ENCODE measurements at places on chromosomes 16 and 17.

DNA sequence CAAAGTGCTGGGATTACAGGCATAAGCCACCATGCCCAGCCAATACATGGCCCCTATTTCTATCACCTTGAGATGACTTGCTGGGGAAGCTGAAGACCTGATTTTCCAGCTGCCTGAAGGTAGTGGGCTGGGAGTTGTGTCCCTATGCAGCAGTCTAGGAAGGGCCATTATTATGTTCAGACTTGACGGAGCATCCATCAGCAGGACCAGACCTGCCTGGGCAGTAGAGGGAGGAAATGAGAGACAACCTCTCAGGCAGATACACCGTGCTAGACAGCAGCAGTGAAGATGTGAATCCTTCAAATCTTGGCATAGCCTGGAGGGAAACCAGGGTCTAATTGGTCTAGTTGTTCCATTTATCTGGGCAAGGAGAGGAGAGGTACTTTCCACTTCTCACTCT, 35.6 kb upstream of the PHOSPHO1 start:
- DNase-seq = no peak

GRCh38 chr16:12245088-12245920, 268.8 kb downstream of the SNX29 start:
- no peak for DNase-seq

- DNase-seq = no peak
These were observed 3.2 kb downstream of the PITPNA start for GRCh38 chr17:1559047-1560043.

- DNase-seq = no peak
These were observed 3.4 kb upstream of the SSTR5 start for GRCh38 chr16:1069154-1069553.

GRCh38 chr17:47687748-47688147, 6.2 kb upstream of the TBKBP1 start:
- no peak for DNase-seq

GRCh38 chr17:73495641-73496040, 148.6 kb downstream of the SDK2 start:
- no peak for DNase-seq

- DNase-seq = no peak
These were observed 406.3 kb downstream of the WWOX start for GRCh38 chr16:78505544-78506366.

- no peak for DNase-seq
These were observed 86.2 kb downstream of the CMIP start for GRCh38 chr16:81530814-81531213.

- DNase-seq = peak; percentile 38
These were observed at the start of gene ABCC3 for GRCh38 chr17:50634224-50634914. ABCC3 (plus strand) TSS chr17:50634881; CDS start chr17:50634937, 56 bp downstream.

DNA sequence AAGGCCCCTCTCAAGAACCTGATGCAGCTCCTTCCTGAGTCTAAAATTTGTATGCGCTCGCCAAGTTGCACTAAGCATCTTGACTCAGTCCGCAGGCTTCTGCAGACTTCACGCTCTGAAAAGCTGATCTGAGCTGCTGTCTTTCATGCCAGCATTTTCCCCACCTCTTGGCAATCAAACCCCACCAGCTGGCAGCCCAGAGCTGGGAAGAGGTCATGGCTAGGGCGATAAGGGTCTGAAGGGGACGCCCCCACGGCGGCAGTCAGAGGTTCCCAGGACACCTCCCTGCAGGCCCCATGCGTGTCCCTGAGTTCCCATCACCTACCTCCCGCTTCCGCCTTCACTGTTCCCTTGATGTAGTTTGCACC, 5.1 kb upstream of the UNC13D start:
- DNase-seq = no peak

- no peak for DNase-seq
These were observed 39.2 kb upstream of the CPNE2 start for GRCh38 chr16:57053206-57053605.

DNA sequence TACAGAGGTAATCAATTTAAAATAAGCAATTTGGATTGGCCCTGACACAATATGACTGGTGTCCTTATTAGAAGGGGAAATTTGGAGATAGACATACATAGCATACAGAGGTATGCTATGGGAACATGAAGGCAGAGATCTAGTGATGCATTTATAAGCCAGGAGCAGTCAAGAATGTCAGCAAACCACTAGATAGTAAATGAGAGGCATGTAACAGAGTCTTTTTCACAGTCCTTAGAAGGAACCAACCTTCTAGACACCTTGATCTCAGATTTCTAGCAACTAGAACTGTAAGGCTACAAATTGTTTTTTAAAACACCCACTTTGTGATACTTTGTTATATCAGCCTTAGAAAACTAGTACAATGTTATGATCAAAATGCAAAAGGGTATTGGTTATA, 54.3 kb upstream of the CA10 start:
- DNase-seq = no peak

DNA sequence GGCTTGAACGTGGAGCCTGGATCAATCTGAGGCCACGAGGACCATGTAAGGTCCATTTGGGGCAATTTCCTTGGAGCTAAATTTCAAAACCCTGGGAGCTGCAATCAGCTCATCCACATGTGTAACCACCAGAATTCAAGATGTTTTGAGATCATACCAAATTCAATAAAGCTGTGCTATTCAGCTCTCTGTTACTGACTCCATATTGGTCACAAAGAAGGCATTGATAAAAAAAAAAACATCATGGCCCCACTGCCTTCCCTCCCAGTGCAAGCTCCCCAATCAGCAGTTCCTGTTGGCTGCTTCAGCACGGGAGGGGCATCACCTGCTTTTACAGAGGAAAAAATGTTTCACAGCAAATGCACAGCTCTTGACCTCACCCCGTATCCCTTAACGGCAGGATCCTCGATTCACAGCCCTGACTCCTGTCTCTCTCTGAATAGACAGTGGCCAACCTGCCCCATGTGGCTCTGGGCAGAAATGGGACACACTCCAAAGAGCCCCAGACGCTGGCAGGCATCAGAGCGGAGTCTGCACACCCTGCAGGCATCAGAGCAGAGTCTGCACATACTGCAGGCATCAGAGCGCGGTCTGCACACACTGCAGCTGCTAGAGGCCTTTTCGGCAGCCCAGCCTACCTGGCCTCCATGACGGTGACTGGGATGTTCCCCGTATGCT, 37.1 kb downstream of the FANCA start:
- no peak for DNase-seq

- DNase-seq = no peak
These were observed 1.2 kb upstream of the SEPTIN1 start for GRCh38 chr16:30383521-30383920.

GRCh38 chr17:70080541-70081347, 5.7 kb downstream of the KCNJ16 start:
- DNase-seq = peak; percentile 49

DNA sequence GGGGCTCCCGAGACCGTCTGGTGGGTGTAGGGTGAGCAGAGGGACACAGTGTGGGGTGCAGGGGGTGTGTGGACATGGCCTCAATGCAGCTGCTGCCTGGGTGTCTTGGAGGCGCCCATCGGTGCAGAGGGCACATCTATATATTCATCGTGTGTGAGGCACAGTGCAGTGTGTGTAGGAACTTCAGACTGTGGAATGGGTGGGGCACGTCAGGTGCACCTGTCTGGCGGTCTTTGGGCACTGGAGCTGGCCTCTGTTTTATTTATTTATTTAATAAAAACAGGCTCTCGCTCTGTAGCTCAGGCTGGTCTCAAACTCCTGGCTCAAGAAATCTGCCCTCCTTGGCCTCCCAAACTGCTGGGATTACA, 16.8 kb downstream of the LASP1 start:
- DNase-seq = no peak

DNA sequence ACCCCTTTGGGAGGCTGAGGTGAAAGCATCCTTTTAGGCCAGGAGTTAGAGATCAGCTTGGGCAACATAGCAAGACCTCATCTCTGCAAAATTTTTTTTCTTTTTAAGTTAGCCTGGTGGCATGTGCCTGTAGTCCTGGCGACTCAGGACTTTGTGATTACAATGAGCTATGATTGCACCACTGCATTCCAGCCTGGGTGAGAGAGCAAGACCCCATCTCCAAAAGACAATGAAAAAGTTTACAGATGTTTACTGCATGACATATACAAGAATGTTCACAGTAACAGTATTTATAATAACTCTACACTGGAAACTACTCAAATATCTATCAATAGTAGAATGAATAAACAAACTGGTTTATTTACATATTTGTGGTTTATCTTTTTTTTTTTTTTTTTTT, 33.1 kb upstream of the CCL22 start:
- DNase-seq = peak; percentile 58

DNA sequence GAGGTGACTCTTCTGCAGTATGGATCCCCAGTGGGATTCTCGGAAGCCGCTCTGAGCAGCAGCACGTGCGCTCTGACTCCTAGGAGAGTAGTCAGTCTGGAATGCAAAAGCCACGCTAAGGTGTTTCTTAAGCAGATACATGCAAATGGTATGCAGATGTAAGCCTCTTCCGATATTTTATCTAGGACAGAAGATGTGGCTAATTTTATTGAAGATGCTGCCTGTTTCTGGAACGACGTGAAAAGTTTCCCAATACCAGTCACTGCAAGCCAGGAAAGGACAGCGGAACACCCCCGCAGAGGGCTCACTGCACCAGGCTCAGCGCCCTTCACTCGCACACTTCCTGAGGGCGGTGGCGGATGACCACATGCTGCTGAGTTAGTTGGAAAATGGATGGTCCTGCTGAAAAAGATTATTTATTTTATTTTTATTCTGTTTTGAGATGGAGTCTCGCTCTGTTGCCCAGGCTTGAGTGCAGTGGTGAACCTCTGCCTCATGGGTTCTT, 10.1 kb downstream of the FADS6 start:
- no peak for DNase-seq

DNA sequence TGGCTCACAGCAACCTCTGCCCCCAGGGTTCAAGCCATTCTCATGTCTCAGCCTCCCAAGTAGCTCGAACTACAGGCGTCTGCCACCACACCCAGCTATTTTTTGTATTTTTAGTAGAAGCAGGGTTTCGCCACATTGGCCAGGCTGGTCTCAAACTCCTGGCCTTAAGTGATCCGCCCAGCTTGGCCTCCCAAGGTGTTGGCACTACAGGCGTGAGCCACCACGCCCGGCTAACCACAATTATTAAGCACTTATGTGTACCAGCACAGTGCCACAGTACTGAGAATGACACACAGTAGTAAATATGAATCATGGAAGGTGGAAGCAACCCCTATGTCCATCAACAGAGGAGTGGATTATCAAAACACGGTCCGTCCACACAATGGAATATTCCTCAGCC, 49.8 kb downstream of the COTL1 start:
- no peak for DNase-seq

DNA sequence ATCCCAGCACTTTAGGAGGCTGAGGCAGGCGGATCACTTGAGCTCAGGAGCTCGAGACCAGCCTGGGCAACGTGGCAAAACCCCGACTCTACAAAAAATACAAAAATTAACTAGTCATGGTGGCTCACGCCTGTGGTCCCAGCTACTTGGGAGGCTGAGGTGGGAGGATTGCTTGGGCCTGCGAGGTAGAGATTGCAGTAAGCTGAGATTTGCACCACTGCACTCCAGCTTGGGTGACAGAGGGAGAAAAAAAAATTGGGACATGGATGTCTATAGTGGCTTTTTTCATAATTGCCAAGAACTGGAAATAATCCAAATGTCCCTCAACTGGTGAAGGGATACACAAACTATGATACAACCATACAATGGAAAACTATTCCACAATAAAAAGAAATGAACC, 28.6 kb downstream of the OSBPL7 start:
- no peak for DNase-seq

DNA sequence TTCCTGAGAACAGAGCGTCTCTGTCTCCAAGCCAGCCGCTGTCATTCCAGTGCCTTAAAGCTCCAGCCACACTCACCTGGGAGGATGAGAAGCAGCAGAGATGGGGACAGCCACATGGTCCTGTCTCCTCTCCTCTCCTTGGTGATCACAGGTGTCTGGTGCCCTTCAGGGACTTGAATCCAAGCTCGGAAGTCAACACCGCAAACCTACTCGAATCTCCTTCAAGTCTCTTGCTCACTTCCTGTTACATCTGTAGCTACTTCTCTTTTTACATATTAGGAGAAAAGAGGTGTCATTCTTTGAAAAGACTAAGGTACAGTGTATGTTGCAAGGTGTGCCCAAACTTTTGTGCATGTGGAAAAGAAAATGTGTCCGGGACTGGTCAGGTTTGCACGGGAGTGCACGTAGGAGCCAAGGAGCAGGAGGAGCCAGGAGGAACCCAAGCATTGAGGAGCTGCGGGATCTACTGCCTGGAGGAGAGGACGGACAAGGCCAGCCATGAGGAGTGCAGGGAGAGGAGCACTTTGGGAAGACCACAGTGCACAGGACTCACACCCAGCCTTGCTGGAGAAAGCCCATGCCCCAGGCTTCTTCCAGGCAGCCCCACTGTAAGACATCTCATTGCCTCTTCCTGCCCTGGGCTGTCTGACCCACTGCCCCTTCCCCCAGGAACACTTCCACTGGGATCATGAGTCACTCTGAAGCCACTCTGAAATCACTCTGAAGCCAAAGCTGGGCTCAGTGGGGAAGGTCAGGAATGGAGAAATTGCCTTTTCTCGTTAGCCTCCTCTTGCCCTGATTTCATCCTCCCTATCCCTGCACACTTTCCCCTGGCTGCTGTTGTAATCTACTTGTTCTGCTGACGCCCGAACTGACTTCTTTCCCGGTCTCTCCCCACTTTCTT, at the start of gene CD300LD:
Gene CD300LD, minus strand, starts transcription at position 197 of the 904 bp plus-strand sequence. Its CDS starts 81 bp downstream, at position 116.
- no peak for DNase-seq

GRCh38 chr17:78499715-78500540, 77.3 kb downstream of the DNAH17 start:
- DNase-seq = no peak

GRCh38 chr17:73592079-73592415, 52.2 kb downstream of the SDK2 start:
- no peak for DNase-seq

DNA sequence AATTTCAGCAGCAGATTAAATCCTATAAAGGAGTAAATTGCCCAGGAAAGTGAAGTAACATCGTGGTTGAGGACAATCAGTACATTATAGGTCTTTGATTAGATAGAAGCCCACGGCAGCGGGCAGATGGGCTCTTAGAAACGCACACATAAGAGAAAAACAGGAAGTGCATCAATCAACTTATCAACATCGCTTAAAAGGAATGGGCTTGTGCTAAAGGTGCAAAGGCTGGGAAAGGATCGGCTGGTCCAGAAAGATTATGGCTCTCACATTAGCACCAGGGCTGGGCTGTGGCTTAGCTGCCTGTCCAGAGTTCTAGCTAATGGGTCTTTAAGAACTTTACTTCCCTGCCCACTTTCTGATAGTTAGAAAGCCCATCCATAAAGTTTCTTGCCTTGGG, 292.0 kb upstream of the TNRC6C start:
- DNase-seq = no peak

- DNase-seq = no peak
These were observed 32.4 kb downstream of the HAPSTR1 start for GRCh38 chr16:9123871-9124270.

GRCh38 chr17:20955427-20956323, 87.1 kb downstream of the USP22 start:
- DNase-seq = peak; percentile 74

GRCh38 chr17:2050300-2051060, 4.4 kb upstream of the HIC1 start:
- DNase-seq = peak; percentile 73

- DNase-seq = no peak
These were observed 2.3 kb downstream of the TLE7 start for GRCh38 chr16:71439523-71439922.

GRCh38 chr16:57616876-57617275, 11.6 kb upstream of the ADGRG1 start:
- no peak for DNase-seq

All from fibroblast of pulmonary artery (primary cell).